ENCODE measurements at places on chromosomes 13 and 19. TPM values are rescaled to one million over a fixed set of nuclear protein-coding genes. Genes with fewer than 3 reads are reported as not detected.

The LILRB2 gene
- 0.42 TPM for total RNA-seq

The ELANE gene
- total RNA-seq: not detected

The SIAH3 gene
- 0.11 TPM for total RNA-seq

DNA sequence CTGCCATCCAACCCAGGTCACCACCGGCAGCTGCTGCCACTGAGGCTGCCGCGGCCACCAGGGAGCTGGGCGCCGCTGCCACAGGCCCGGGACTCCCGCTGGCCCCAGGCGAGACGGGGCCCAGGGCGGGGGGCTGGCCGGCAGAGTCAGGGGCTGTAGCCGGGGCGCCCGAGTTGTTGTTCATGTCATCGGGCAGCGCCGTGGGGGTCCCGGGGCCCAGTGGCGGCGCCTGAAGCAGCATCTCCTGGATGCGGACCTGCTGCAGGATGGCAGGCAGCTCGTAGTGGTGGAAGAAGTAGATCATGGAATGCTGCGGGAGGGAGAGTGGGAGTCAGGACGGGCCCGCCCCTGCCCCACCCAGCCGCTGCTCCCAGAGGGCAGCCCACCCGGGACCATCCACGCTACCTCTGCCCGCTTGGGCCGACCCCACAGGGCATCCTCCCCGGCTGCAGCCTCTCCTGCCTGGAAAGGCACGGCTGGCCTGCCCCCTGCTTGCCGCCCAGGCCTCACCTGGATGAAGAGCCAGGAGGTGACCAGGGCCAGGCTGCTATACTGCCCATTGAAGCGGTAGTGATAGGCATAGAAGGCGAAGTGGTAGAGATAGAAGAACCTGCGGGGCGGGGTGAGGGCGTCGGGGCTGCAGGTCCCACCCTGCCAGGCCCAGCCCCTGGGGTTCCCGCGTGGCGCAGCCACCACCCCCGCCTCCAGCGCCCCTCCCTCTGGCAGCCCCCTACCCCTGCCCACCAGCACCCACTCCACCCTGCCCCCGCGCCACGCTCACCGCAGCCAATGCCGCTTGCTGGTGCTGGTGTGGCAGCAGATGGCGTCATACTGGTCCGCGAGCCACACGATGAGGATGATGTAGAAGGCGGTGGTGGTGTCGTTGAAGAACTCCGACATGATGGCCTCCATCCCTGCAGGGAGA is 10.1 kb downstream of the TMEM259 start:
- DNase-seq: no peak

DNA sequence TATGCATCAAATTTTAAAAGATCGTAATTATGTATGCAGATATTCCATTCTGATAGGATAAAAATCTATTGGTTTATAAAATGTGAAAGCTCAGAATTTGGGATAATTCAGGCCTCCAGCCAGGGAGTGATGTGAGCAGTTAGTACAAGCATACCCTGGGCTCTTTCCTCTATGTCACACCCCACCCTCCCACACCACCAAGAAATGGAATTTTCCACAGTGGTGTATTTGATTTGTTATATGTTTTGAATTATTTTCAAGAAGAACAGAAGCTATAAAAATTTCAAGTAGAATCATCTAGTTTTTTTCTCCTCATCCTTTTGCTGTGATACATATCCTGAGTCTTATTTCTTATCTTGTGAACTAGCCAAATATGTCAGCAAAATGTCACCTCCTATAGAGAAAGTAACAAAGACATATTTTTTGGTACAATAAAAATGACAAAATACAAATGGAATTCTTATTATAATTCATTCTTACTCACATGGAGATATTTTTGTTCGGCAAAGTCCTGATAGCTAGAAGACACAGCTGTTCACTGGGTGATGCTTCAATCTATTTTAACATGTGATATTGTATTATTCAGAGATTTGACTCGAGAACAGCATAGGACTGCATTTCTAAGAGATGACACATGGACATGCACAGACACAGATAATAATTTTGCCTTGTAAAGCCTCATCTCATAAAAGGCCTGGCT is 61.2 kb upstream of the FRY start:
- no peak for DNase-seq

GRCh38 chr13:20121159-20121525 is 39.7 kb downstream of the GJA3 start:
- DNase-seq: no peak

DNA sequence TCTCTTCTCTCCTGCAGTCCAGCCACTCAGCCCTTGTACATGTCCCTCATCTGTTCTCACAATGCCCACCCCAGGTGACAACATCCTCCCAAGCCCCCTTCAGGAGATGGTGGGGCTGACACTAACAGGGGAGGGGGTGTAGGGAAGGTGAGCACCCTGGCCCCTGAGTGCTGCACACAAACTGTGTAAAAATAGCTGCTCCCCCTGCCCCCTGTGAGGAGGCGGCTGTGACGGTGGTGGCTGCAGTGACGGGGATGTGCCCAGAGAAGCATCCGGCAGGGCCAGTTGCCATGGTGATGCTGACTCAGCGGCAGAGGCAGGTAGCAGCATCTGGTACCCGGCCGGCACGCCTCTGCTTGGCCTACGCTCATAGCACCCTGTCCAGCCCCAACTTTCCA is 13.0 kb upstream of the JUND start:
- peak; percentile 92 for DNase-seq

- peak; percentile 67 for DNase-seq
Measured at GRCh38 chr19:17205237-17206140, 9.7 kb upstream of the USE1 start.

GRCh38 chr13:113458253-113459065 is 5.2 kb upstream of the ADPRHL1 start:
- no peak for DNase-seq

DNA sequence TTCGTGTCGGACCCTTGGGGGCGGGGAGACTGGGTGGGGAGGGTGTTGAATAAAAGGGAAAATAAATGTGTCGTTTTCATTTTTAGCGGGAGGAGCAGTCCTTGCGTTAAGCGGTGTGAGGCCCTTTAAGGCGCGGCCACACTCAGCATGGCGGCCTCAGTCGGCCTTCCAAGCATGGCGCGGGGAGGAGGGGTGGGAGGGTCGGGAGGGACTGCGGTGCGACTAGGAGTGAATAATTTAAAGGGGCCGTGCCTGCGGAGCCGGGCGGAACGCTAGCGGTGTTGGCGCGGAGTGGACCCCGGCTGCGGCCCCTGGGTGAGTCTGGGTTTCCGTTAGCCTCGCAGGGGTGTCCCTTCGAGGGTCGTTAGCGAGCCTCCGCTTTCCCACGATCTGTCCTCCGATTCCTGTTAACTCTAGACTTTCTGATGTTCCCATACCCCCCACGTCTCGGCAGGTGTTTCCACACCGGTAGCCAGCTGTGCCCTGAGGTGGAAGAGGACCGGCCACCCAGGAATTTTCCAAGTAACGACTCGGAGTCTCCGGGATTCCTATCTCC is 1.5 kb upstream of the PNPLA6 start:
- peak; percentile 73 for DNase-seq

- DNase-seq: no peak
Measured at GRCh38 chr19:5078666-5079065, 109.8 kb downstream of the KDM4B start.

DNA sequence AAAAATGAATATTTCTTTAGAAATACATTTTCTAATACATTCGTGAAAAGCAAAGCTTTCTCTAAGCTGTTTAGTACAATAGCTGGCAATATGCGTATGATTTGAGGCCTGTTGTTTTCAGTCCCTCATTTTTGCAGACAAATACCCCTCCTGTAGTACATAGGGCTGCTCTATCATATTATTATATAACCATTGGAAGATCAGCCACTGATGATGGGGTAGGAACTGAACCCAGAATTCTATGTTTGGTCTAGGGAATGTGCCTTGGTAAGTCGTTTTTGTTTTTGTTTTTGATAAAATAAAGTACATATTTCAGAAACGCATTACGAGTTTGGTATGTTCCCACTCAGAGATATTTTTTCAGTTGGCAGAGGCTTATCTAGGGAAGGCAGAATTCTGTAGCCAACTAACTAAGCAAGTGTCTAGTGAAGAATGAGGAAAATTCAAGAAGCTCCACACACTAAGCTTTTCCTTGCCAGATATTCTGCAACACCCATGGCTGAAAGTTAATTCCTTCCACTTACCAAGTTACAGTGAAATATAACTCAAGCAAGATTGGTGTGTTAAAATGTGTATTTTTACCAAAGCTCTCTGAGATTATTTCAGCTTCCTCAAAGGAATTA is 656.9 kb upstream of the MIR17HG start:
- DNase-seq: no peak

DNA sequence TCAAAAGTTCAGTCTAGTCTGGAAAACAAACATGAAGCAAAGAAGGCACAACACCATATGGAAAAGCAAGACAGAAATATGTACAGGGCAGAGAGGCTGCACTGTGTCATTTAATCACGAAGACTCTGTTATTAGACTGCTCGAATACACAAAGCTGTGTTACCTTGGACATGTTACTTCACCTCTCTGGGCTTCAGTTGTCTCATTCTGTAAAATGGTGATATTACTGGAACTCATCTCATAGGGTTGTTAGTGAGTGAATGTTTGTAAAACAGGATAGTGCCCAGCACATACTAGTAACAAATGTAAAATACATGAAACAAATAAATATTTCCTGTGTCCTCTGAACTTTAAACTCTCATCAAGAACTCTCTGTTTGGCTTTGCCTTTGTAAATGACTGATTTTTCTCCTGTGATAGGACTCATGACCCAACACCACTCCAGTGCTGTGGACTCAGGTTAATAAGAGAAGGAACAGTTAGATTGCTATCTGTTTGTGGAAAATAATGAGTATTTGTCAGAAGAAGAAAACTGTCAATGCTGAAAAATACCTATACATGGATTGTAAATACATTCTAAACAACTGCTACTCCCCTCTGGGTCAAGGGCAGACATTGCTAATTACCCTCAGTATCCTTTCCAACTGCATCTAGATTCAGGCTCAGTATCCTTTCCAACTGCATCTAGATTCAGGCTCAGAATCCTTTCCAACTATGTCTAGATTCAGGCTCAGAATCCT is 62.3 kb downstream of the ZIC5 start:
- DNase-seq: no peak
